ENCODE measurements at places on chromosomes 16 and 17. TPM values are rescaled to one million over a fixed set of nuclear protein-coding genes. Genes with fewer than 3 reads are reported as not detected.

The KRTAP4-9 gene
- not detected for total RNA-seq

The DYNLL2 gene
- total RNA-seq = 9.1 TPM

The CXCL16 gene
- total RNA-seq = 0.28 TPM

- no peak for DNase-seq
Measured at GRCh38 chr17:34146440-34147043, 108.5 kb upstream of the CCL2 start.

DNA sequence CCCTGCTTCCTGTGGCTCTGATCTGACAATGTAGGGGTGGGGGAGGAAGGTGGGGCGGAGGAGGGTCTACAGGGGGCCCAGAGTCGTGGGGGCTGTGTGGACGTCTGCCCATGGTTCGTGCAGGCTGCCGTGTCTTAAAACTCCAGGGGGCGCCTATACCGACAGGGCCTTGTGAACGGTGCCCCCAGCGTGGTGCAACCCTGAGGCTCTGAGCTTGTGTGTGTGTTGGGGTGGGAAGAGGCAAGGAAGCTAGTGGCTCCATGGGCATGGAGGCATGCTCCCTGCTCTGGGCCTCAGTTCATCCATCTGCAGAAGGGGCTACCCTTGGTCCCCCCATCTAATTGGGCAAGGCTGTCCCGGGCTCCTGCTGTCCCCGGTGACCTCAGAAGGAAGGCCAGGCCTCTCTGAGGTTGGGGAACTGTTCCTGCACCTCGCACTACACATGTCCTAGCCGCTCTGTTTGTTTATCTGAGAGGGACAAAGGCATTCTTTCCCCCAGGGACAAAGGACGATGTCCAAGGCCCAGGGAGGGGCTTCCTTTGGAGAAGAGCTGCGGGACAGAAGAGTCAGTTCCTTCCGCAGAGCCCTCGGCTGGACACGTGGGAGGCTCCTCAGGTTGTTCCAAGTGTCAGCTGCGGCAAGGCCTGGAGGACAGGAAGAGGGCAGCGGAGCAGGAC lies 13.5 kb downstream of the CA4 start:
- no peak for DNase-seq

DNA sequence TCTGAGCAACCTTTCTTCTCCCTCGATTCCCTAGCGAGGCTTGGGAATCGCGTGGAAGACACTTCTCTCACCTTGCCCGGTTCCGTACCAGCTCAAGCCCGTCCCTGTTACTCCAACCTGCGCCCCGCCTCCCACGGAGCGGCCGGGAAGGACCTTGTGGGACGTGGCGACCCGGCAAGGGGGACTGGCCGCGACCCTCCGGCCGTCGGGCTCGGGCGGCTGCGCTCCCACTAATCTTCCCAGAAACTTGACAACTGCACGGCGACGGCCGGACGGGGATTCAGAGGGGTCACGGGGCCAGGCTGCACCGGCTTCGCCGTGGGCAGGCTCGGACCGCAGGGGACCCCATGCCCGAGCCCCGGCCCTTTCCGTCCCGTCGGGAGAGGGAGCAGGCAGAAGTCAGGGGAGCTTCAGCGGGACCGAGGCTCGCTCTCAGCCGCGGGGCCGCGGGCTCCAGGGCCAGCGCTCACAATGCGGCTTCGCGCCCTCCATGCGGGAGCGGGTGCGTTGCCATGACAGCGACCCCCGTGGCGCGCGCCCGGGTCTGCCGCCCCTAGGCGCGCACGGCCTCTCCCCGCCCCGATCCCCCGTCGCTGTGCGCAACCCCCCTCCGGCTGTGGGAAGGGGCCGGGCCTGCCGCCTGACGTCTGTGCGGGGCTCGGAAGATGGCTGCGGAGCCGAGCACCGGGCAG lies at the start of gene SGSM2:
Gene SGSM2 (plus strand): TSS at position 650 of the 692 bp plus-strand sequence. CDS start 188 bp downstream, outside the sequence.
- DNase-seq = peak; percentile 34

DNA sequence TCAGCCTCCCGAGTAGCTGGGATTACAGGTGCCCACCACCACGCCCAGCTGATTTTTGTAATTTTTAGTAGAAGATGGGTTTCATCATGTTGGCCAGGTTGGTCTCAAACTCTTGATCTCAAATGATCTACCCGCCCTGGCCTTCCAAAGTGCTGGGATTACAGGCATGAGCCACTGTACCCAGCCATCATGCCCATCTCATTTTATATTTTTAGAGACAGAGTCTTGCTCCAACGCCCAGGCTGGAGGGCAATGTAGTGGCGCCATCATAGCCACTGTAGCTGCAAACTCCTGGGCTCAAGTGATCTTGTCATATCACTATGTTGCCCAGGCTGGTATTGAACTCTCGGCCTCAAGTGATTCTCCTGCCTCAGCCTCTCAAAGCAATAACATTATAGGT lies 43.2 kb upstream of the TRAP1 start:
- DNase-seq = no peak

DNA sequence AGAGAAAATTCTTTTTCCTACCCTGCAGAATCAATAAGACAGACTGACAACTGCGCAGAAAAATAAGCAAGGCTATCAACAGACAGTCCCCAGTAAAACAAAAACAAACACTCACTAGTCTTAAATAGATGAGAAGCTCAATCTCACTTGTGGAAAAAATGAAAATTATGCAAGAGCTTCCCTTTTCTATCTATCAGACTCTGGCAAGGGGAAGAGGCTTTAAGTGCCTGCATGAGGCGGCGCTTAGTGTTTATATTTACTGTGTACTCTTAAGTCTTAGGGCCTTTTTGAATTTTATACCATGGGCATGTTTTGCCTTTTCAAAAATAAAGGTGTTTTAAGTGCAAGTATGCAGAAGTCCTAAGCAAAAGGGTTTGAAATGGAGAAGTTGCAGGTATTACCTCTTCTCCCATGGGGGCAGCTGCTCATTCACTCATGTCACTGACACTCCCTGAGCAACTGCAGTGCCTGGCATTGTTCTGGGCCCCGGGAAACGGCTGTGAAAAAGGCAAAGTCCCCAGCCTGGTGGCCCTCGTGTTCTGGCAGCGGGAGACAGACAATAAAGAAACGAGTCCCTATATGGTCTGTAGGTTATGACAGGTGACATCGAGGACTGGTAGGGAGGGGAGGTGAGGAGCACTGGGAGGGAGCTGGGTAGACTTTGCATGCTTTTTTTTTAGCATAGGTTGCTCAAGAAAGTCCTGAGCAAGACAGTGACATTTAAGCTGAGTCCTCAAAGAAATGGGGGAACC lies 35.2 kb downstream of the HSBP1 start:
- no peak for DNase-seq

GRCh38 chr16:68696514-68696913 lies 40.6 kb upstream of the CDH1 start:
- no peak for DNase-seq

DNA sequence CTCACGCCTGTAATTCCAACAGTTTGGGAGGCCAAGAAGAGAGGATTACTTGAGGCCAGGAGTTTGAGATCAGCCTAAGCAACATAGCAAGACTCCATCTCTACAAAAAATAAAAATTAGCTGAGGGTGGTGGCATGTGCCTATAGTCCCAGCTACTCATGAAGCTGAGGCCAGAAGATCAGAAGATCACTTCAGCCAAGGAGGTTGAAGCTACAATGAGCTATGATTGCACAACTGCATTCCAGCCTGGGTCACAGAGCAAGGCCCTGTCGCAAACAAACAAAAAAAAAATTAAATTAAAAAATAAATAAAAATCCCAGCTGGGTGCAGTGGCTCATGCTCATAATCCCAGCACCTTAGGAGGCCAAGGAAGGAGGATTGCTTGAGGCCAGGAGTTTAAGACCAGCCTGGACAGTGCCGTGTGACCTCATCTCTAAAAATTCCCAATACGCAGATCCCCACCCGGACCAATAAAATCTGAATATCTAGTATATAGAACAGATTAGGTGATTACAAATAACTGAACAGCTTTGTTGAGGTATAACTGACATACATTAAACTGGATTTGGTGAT lies 18.2 kb upstream of the ATF7IP2 start:
- no peak for DNase-seq
